ENCODE measurements at places on chromosomes 7 and 10.

DNA sequence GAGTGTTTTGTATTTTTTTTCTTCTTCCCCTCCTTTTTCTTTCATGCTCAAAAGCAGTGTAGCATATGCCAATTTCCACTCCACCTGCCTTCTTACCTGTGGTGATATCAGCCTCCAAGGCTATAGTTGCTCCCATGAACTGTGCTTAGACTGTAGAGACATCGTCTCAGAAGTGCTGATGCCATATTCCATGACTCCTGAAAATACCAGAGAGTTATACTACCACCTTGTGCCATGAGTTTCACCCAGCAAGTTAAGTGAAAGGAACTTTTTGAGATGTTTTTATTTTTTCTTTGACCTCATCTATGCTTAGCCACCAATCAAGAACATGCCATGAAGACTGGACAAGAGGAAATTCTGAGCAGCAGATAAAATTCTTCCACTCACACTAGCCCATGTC lies 142.8 kb upstream of the SEMA3E start:
- no peak for DNase-seq

GRCh38 chr10:12279281-12279680 lies 70.1 kb upstream of the CAMK1D start:
- no peak for DNase-seq

GRCh38 chr10:100146398-100146797 lies 39.4 kb downstream of the ERLIN1 start:
- no peak for DNase-seq

GRCh38 chr10:95741807-95742467 lies 14.0 kb upstream of the ENTPD1 start:
- DNase-seq, result no peak

GRCh38 chr7:148156233-148156632 lies 434.3 kb upstream of the C7orf33 start:
- no peak for DNase-seq

- no peak for DNase-seq
These were observed 260.6 kb downstream of the RNLS start for GRCh38 chr10:88322324-88323063.

DNA sequence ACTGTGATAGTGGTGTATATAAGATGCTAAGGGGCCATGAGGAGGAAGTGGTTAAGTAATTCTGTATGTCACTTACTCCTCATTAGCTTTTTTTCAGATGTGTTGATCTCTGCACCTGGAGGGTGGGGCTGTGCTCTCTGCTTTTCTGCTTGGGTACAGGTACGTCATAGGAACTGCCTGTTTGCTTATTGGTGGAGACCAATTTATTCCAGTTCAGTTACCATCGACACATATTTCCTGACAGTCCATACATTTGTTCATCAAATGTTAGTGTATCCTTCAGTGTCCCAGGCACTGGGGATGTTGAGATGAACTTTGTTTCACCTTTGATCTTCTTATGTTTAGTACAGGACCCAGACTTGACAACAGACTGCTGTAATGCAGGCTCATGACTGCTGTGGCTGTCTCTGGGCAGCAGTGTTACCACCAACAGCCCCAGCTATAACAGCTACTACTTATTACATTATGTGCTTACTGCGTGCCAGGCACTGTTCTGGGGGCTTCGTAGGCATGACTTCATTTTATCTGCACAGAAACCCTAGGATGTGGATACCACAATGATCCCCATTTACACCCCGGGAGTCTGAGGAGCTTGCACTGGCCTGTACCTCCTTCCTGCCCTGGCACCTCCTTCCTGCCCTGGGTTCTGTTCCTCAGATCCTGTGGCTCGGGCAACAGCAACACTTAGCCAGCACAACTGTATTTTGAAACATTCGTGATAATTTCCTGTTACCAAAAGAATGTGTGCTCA lies 87.4 kb downstream of the BUB3 start:
- no peak for DNase-seq

- no peak for DNase-seq
These were observed 7.8 kb downstream of the KCND2 start for GRCh38 chr7:120280743-120281142.

- no peak for DNase-seq
These were observed 153.0 kb upstream of the PDE1C start for GRCh38 chr7:32223071-32223650.

DNA sequence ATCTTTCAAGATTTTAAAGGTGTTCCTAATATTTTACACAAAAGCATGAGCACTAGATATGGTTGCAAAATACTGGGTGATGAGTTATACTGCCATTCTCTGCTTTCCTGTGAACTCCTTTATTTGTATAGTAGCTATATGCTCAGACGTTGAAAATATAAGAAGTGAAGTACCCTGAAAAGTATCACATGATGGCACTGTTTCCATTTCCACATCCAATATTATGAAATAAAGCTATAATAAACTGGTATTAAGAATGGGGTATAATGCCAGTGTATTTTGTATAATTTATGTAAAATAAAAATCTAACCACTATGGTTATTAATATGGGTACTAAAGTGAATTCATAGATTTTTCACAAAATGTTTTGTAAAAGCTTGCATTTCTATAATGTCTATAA lies 79.6 kb upstream of the FOXP2 start:
- DNase-seq, result no peak

GRCh38 chr10:124196659-124197058 lies 103.3 kb upstream of the CHST15 start:
- no peak for DNase-seq

- no peak for DNase-seq
These were observed 26.5 kb downstream of the CDH23 start for GRCh38 chr10:71423250-71423649.

DNA sequence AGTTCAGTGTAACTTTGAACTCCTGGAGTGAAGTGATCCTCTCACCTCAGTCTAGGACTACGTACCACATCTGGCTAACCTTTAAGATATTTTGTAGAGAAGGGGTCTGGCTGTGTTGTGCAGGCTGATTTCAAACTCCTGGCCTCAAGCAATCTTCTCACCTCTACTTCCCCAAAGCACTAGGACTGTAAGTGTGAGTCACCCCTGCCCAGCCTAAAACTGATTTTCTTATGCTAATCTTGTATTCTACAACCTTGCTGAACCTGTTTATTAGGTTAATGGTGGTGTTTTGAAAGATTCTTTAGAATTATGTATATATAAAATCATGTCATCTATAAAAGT lies 58.0 kb downstream of the LCOR start:
- DNase-seq, result no peak

DNA sequence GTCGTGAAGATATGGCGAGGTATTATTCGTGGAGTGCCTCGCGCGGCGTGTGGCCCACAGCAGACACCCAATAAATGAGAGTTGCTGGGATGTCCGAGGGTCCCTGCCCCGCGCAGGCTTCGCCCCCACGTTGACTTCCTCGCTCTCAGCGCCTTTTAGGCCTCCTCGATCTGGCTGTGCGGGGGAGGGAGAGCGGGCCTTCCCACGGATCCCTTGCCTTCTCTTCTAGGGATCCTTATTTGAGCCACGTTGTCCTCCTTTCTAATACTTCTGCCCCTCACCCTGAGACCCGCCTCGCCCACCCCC lies 660 bp downstream of the VCL start:
- DNase-seq, result no peak

- no peak for DNase-seq
These were observed 92.0 kb upstream of the FAM180A start for GRCh38 chr7:135840591-135840990.

DNA sequence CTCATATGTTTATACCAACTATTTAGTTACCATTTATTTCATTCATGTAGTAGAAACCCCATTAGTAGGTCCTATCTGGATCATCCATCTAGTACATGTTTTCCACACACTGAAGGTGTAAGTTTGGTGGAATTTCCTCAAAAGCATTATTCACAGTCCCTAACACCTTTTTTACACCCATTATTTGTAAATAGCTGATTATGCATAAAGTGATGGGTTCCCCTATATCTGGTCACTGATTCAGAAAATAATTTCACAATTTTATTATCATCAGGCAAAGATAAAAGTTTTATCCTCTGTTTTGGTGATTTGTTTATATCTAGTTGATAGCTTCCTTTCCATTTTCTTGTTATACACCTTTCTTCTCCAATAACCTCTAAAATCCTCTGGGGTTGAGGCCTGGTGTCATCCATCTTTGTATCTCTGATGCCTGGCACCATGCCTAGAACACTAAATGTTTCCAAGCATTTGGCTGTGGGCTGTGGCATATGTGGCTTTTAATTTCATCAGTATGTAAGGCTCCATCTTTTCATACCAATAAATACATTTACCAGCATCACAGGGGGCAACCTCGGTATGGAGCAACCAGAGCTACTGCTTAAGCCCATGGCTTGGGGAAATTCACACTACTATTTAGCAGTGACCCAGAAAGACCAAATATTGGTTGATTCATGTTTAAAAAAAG lies 1089.5 kb upstream of the LRRN3 start:
- no peak for DNase-seq

- no peak for DNase-seq
These were observed 1.1 kb downstream of the MARVELD1 start for GRCh38 chr10:97714401-97715258.

- no peak for DNase-seq
These were observed 185.7 kb downstream of the STK31 start for GRCh38 chr7:23895666-23896096.

DNA sequence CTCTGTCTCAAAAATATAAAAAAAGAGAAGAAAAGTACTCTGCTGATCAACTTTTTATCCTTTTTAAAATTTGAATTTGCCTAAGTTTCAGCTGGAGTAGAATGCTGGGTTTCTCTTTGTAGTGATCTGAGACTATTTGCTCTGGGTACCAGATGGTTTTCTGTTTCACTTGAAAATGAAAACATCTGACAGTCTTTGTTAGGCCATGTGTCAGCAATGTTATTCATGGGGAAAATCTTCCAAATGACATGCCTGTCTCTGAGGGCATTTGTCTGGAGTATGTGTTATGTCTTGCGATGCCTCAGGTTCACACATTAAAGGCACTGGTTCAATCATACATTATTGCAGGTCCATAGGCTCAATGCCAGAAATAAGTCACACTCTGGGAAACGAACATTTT lies 175.3 kb upstream of the TMEM229A start:
- DNase-seq, result no peak

DNA sequence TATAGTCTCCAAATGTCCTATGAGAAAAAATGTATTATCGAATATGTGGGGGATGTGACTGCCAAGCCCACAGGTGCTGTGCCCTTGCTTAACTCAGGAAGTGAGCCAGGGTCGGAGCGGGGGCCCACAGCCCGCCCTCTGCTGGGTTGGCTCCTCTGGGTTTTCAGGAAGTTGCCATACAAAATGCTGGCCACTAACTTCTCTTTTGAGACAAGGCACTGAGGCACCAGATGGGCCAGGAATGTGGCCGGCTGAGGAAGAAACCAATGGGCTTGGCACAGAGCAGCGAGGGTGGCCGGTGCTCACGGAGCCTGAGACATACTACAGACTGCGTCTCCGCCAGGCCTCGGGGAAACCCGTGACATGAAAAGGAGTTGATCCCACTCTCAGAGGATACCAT lies 58.9 kb downstream of the FAM53B start:
- DNase-seq, result no peak

- DNase-seq, result no peak
These were observed 409.2 kb downstream of the DNAJB6 start for GRCh38 chr7:157745721-157746709.

GRCh38 chr10:126955934-126956711 lies 50.9 kb downstream of the DOCK1 start:
- DNase-seq, result no peak

GRCh38 chr10:72015841-72016240 lies 51.6 kb downstream of the CHST3 start:
- DNase-seq, result no peak

DNA sequence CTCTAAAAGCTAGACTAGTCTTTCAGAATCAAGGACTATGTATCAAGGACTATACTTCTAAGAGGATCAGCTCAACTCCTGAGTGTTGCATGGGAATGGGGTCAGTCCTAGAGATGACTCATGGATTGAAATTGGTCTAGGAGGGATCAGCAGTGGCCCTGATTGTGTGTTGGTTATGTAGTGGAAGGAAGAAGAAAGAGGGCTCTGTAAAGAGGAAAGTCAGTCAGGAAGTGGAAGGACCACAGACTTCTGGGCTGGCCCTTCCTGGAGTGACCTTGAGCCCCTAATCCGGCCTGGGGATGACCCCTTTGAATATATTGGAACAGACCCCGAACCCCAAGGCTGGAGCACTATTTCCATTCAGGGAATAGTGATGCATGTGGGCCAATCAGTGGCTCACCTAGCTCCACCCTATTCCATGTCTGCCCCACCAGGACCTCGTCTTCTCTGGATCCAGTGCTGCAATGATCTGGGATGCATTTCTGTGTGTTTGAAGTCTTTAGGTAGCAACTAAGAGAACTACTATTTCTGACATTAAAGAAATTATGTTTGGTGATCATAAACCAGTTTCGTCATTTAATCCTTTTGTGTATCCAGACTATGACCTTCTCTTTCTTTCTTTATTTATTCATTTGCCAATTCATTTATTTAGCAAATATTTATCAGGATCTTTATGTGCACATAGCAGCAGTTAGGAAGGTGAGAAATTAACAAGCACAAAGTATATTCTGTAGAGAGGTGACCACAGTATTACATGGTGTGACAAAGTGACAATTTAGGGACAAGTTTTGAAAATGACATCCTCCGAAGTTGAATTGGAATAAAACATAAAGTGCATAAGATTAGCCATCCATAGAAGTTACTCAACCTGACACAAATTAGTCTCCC lies 48.6 kb upstream of the KIF5B start:
- DNase-seq, result no peak

DNA sequence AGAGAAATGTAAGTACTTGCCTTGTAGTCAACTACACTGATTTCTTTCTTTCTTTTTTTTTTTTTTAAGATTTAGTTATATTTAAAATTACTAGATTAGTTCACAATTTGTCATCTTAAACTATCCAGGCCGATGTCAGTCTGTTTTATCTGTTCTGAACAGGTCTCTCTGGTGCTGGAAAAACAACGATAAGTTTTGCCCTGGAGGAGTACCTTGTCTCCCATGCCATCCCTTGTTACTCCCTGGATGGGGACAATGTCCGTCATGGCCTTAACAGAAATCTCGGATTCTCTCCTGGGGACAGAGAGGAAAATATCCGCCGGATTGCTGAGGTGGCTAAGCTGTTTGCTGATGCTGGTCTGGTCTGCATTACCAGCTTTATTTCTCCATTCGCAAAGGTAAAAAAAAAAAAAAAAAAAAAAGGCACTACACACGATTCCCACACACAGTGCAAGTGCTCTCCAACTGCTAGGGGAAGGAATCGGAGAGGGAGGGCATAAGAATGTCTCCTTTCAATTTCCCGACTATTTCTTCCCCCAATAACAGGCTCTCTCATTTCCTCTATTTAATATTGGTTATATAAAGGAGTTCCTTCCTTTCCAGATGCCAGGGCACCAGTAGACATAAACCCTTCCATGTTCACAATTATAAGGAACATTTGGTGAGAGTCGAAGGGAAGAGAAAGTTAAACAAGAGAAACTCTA lies 53.4 kb downstream of the PAPSS2 start:
- no peak for DNase-seq

Measured in NCI-H2081 treated with DMSO at 0.1 percent for 48 hours (cell line).